ENCODE measurements at places on chromosomes 12 and 14. TPM values are rescaled to one million over a fixed set of nuclear protein-coding genes. Genes with fewer than 3 reads are reported as not detected.

BMAL2 gene
- total RNA-seq = 1.8 TPM

CDCA3 gene
- total RNA-seq = 8.3 TPM

RDH12 gene
- total RNA-seq = not detected

IAPP gene
- not detected for total RNA-seq

Data from cardiac atrium fibroblast (primary cell).